ENCODE measurements at places on chromosomes 2 and 18. TPM values are rescaled to one million over a fixed set of nuclear protein-coding genes. Genes with fewer than 3 reads are reported as not detected.

DNA sequence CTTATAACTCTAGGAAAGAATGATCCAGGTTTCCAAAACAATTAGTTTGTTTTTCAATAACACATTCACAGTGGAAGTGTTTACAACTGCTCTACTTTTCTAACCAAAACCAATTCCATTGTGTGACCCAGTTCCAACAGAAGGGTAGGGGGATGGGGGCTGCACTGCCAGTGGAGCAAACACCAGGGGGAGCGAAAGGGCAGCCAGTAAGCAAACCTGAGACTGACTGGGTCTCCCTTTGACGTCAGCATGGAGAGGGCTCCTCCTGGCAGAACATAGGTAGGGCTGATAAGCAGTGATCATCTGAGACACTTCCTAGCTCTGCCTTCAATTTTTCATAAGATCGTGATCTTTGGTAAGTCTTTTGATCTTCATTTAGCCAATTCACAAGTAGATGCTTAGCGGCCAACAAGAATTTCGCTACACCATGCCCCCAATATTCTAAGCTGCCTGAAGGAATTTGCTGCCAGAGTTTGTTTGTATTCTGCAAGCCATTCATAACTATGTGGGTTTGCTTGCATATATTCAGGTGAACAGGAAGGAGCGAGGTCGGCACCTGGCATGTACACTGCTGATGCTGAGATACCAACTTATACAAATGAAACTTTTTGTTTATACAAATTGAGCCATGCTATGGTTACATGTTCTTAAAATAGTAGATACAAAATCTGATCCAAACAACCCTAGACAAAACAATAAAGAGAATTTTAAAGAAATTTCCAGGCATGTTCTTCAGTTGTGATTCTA, 45.9 kb downstream of the ST6GAL2 start:
- no peak overlapping the region for H3K4me3 ChIP-seq
- H3K27ac ChIP-seq, result no peak overlapping the region
- H3K4me1 ChIP-seq, result no peaks in the 10 kb centered on the region
- H3K36me3 ChIP-seq, result no peaks in the 10 kb centered on the region

GRCh38 chr2:88765154-88765888, 73.8 kb downstream of the RPIA start:
- DNase-seq, result no peak

DNA sequence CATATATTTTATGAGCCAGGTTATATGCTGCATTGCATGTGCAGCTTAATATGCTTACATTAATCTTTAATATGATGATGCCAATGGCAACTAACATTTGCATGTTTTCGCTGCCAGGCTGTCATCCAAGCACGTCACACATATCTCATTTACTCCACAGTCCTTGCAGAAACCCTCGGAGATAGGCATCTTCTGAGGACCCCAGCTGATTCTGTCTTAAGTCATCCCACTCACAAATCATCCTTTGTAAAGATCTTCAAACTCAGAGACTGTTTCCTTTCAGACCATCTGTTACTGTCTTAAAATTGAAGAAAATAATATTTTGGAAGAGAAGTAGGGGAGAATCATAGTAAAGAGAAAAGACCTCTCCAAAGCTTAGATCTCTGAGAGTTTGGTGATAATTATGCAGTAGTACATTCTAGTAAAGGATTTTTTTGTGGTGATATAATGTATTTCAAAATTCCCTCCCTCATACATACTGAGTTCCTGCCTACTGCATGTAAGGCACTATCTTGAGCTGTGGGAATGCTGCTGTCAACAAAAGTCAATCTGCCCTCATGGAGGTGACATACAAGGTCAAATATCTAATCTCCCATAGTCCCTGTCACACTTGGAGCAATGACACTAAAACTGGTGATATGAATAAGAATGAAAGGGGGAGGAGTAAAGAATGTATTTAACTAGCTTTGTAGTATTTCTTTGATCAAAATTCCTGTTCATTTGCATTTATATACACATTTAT, 11.0 kb downstream of the ITGA4 start:
- H3K36me3 ChIP-seq, result peaks cover 24% of the 10 kb centered on the region
- H3K27me3 ChIP-seq, result no peaks in the 10 kb centered on the region
- peak overlapping the region; percentile 97 for H3K27ac ChIP-seq
- DNase-seq, result no peak

GRCh38 chr18:42177390-42177789, 222.4 kb downstream of the PIK3C3 start:
- no peak for DNase-seq
- no peak overlapping the region for H3K4me3 ChIP-seq
- no peaks in the 10 kb centered on the region for H3K4me1 ChIP-seq
- no peaks in the 10 kb centered on the region for H3K36me3 ChIP-seq
- H3K27ac ChIP-seq, result no peak overlapping the region
- H3K27me3 ChIP-seq, result no peaks in the 10 kb centered on the region

DNA sequence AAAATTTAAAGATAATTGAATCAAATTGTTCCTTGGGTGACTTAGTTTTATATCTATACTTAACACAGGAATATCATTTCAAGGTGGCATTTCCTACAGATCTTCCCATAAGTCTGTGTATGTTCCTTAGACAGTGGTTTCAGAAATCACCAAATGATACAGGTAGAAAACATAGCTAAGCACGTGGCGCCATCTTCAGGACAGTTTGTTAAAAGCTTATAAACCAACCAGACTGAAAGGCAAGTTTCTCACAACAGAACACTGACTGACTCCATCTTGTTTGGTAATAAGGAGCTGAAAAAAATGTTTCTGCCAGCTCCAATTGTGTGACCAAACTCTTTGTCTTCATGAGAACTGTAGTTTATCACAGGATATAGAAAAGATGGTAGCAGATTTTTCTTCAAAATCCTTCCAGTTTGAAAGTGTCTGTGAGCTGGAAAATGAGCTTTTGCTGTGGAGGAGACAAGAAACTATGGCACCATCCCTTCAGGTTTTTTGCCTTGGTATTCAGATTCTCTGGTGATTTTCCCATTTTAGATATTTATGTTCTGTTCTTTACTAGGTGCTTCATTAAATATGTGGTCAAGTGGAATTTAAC, 34.8 kb upstream of the NEUROD1 start:
- peak; percentile 76 for DNase-seq
- no peak overlapping the region for H3K4me3 ChIP-seq
- no peaks in the 10 kb centered on the region for H3K36me3 ChIP-seq
- H3K27ac ChIP-seq, result no peak overlapping the region

GRCh38 chr2:201680743-201681142, 17.7 kb downstream of the MPP4 start:
- no peak overlapping the region for H3K4me3 ChIP-seq
- no peak for DNase-seq
- peaks cover 7% of the 10 kb centered on the region for H3K27me3 ChIP-seq

GRCh38 chr2:53567073-53567472, 200.5 kb upstream of the CHAC2 start:
- no peaks in the 10 kb centered on the region for H3K4me1 ChIP-seq
- DNase-seq, result no peak
- no peaks in the 10 kb centered on the region for H3K36me3 ChIP-seq

DNA sequence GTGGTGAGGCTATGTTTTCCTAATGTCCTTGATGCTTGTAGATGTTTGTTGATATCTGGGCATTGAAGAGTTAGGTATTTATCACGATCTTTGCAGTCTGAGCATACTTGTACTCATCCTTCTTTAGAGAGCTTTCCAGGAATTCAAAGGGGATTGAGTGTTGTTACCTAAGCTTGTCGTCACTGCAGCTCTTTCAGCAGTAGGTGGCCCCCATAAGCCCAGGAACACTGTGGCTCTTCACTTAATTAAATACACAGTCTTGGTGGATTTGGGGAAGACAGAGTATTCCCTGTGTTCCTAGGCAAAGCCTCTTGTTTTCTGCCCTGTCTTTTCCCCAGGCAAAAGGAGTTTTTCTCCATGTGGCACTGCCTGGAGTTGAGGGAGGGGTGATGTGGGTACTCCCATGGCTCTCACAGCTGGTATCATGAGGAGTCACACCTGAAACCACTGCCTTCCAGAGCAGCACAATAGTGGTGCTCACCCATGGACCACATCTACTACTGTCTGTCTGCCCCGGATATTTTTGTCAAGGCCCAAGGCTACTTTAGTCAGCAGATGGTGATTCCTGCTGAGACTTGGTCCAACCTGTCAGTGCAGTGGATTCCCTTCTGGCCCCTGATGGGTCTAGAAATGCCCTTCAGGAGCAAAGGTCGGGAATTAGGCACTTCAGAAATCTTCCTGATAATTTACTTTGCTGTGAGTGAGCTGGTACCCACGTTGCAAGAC, 95.7 kb downstream of the GALNT13 start:
- H3K27ac ChIP-seq, result no peak overlapping the region
- no peaks in the 10 kb centered on the region for H3K4me1 ChIP-seq
- no peaks in the 10 kb centered on the region for H3K27me3 ChIP-seq
- H3K4me3 ChIP-seq, result no peak overlapping the region

- H3K36me3 ChIP-seq, result no peaks in the 10 kb centered on the region
- H3K27ac ChIP-seq, result no peak overlapping the region
- no peaks in the 10 kb centered on the region for H3K27me3 ChIP-seq
- no peak overlapping the region for H3K4me3 ChIP-seq
These were observed 14.6 kb downstream of the TLK1 start for GRCh38 chr2:171146071-171146470.

DNA sequence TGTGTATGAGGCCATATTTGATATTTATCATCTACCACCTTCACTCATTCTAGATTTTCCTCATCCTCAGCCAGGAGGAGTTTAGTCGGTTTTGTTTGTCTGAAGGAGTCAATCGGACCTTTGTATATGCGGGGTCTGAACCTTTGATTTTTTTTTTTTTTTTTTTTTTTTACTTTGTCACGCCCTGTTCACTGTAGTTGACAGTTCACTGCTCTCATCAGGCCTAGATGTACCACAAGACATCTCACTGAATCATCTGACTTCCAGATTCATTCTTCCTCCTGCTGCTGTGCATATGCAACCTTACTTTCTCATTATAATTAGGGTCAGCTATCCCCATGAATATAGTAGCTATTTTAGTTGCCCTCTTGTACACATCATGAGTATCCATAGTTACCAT, 133.2 kb downstream of the ARHGAP15 start:
- H3K36me3 ChIP-seq, result peaks cover 26% of the 10 kb centered on the region
- DNase-seq, result no peak
- H3K4me1 ChIP-seq, result peaks cover 59% of the 10 kb centered on the region
- H3K27ac ChIP-seq, result peak overlapping the region; percentile 92

CNDP2 gene
- 215 TPM for total RNA-seq

GRCh38 chr2:61970807-61971556, 65.5 kb downstream of the COMMD1 start:
- no peaks in the 10 kb centered on the region for H3K27me3 ChIP-seq
- peaks cover 8% of the 10 kb centered on the region for H3K4me1 ChIP-seq
- H3K27ac ChIP-seq, result no peak overlapping the region
- no peak overlapping the region for H3K4me3 ChIP-seq
- no peak for DNase-seq

VSNL1 gene
- not detected for total RNA-seq

TUBA4B gene
- not detected for total RNA-seq

All from natural killer cell treated with Interleukin-12 subunit alpha and Interleukin-12 subunit beta and Interleukin-15 and Interleukin-18, amount 100 ng/mL, for 72 hours (primary cell).